ENCODE measurements at places on chromosomes 13 and 19. TPM values are rescaled to one million over a fixed set of nuclear protein-coding genes. Genes with fewer than 3 reads are reported as not detected.

Gene ZNF492
- 0.29 TPM for total RNA-seq

Gene EPN1
- total RNA-seq, result 165 TPM

Gene KLK10
- total RNA-seq, result 0.32 TPM

GRCh38 chr19:46978171-46978869 lies 41.3 kb upstream of the NPAS1 start:
- DNase-seq, result no peak

Gene ZNF296
- total RNA-seq, result 0.44 TPM

Measured in left cardiac atrium (tissue), 4 donors.